ENCODE measurements at places on chromosomes 7 and 10.
A peak's percentile ranks its signal among the peaks of the same experiment; 100 is the strongest.

DNA sequence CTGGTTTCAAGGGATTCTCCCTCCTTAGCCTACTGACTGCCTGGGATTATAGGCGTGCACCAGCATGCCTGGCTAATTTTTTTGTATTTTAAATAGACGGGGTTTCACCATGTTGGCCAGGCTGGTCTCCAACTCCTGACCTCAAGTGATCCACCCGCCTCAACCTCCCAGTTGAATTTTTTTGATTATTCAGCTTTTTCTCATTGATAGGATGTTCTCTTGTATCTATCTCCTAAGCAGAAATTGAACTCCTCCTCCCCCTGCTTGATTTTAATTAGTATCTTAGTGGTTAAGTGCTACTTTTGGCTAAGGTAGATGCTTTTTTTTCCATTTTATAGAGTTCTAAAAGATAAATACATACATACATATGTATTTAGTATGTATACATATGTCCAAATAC lies 101.0 kb downstream of the ZNF277 start:
- no peak for DNase-seq

GRCh38 chr7:1704811-1705738 lies 35.0 kb downstream of the ELFN1 start:
- no peak for DNase-seq

- DNase-seq, result peak; percentile 79
Measured at GRCh38 chr7:2864999-2865670, 21.0 kb upstream of the GNA12 start.

DNA sequence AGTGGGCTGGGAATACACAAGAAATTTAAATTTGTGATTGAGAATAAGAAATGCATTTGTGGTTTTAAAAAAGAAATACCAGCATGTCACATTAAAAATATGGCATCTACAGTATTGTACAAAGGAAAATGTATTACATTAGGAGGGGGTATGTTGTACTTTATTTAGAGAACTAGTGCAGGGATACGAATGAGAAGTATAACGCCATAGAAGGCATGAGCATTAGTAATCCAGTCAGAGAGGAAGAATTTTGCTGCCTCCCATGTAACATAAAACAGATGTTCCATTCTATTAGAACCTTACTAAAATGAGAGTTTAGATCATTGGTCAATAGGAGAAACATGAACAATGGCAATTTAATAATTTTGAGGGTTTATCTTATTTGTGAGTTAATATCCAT lies 182.2 kb downstream of the ADK start:
- DNase-seq, result peak; percentile 11

GRCh38 chr10:89269433-89270152 lies 18.0 kb upstream of the LIPA start:
- DNase-seq, result no peak

GRCh38 chr7:38198366-38198765 lies 20.3 kb downstream of the STARD3NL start:
- peak; percentile 12 for DNase-seq

- no peak for DNase-seq
Measured at GRCh38 chr10:6115824-6116350, 27.1 kb downstream of the RBM17 start.

DNA sequence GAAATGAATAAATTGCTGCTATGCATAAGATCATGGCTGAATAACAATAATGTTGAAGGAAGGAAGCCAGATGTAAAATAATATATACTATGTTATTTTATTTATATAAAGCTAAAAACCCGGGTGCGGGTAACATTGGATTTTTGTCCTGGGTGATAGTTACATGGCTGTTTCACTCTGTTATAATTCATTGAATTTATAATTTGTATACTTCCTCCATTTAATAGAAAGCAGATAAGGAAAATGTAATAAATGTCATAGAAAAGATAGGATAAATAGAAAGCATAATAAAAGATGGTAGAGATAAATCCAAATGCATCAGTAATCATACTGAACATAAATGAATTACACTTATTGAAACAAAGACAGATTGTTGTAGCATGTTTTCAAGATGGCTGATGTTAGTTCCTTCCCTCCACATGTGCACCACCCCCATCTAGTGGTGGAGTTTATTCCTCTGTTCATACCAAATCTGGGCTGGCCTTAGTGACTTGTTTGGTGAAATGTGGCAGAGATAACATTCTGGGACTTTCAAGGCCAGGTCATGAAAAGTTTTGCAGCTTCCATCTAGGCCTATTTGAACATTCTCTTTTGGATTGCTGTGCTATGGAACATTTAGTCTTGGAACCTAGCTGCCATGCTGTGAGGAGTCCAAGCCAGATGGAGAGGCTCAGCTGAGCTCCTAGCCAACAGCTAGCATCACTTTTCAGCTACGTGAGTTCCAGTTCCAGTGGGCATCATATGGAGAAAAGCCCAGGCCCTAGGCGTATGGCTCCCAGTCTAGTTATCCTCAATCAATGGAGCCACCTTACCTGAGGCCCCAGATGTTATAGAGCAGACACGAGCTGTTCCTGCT lies 46.9 kb downstream of the AHCYL2 start:
- DNase-seq, result peak; percentile 62

DNA sequence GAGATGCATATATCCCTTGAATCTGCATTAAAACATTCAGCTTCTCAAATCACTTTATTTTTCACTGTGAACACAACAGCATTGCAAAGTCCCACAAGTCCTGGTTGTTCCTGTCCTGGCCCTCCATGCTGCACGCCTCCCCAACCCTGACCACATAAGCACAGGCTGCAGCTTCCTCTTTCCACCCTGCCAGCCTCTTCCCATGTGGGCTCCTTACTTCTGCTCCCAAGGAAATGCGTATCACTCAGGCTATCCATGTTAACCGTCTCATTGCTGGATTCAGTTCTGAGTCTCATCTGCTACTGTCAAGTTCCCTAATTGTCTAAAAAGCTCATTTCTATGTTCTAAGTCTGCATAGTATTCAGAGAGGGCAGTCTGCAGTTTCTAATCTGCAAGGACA lies 89.7 kb upstream of the ZPBP start:
- no peak for DNase-seq

- DNase-seq, result no peak
Measured at GRCh38 chr10:71727105-71727737, 7.6 kb upstream of the C10orf105 start.

GRCh38 chr7:70607759-70608158 lies 524.2 kb upstream of the GALNT17 start:
- DNase-seq, result no peak
